ENCODE measurements at places on chromosomes 16 and 17.

GRCh38 chr17:28841901-28842281 lies 699 bp downstream of the FAM222B start:
- DNase-seq: no peak

DNA sequence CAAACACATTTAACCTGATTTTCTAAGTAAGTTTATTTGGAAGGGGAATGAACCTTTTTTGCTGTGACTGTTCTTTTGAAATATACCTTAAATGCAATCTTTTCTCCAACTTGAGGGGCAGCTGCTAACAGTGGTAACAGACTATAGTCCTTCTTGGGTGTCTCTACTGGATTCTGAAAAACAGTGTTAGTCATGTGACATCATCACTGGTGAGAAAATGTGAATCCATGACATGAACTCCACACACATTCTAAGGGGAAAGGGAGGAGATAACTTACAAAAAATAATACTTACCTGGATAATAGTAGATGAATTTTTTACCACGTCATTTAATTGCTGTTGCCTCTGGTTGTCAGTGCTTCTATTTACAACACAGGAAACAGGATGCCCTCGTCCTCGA lies 11.3 kb downstream of the COIL start:
- no peak for DNase-seq

DNA sequence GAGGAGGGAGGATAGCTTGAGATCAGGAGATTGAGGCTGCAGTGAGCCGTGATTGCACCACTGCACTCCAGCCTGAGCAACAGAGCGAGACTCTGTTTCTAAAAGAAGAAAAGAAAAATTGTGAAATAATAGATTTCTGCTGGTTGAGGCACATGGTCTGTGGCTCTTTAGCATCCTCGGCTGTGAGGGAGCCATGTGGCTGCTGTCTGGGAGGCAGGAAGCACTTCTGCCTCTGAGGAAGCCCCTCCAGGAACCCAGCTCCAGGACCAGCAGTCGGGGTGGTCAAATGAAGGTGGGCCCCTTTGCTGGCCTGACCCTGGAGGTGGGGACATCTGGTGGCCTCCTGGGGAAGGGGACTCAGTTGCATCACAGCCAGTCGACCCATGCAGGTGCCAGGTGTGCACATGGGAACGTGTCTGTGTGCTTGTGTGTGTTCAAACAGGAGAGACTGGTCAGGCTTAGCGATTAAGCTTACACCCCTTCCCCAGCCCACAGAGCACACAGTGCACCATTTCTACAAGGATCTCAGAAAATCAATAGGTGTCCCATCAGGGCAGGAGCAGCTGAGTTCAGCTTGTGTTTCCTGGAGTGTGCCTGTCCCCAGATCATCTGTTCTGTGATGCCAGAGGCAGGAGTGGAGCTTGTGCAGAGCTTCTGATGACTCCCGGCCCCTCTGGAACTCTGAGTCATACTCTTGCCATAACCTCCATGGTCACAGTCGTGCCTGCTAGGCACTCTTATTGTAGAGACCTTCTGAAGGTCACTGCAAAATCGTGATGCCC lies 24.3 kb upstream of the MGAT5B start:
- DNase-seq: no peak

DNA sequence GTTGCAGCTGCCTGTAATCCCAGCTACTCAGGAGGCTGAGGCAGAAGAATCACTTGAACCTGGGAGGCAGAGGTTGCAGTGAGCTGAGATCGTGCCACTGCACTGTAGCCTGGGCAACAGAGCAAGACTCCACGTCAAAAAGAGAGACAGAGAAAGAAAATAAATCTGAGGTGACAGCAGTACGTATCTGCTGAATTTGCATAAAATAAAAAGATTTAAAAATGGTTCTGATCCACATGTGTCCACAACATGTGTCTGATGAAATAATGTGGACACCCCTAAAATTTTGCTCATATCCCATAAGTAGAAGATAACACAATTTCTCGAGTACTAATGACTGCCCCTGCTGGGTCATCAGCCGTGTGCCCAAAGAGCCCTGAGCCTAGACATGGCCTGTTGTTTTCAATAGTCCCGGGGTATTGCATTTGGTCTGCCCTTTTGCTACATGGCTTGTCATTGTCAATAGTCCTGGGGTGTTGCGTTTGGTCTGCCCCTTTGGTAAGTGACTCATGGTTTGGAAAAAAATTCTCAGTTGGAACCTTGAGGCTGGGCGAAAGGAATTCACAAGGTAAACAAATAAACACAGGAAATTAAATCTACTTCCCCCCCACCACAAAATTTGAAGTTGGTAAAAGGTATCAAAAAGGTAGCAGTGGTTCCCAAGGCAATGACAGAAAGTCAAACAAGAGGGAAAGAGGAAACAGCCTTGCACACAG lies 434.6 kb upstream of the MAF start:
- no peak for DNase-seq

DNA sequence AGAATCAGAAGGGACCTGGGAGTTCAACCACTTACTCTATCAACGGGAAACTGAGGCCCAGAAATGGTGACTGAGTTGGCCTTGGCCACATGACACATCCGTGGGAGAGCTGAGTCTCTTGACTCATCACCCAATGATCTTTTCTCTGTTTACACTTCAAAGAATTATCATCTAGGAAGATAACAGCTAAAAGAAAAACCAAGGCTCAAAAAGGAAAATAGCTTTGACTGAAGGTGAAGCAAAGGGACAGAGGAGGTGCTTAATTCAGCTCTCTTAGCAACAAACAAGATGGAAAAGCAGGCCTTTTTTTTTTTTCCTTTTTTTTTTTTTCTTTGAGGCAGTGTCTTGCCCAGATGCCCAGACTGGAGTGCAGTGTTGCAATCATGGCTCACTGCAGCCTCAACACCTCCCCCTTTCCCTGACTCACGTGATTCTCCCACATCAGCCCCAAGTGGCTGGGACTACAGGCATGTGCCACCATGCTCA lies 16.7 kb downstream of the ERCC4 start:
- no peak for DNase-seq

Data from omental fat pad (tissue), 4 donors.